Uterus (tissue), 4 donors: ENCODE measurements at places on chromosomes 12 and 14. TPM values are rescaled to one million over a fixed set of nuclear protein-coding genes. Genes with fewer than 3 reads are reported as not detected.

TAS2R8 gene
- total RNA-seq, result 0.49 TPM

SPX gene
- total RNA-seq, result 0.67 TPM

TEX52 gene
- not detected for total RNA-seq

RHOJ gene
- total RNA-seq, result 40.8 TPM

DNA sequence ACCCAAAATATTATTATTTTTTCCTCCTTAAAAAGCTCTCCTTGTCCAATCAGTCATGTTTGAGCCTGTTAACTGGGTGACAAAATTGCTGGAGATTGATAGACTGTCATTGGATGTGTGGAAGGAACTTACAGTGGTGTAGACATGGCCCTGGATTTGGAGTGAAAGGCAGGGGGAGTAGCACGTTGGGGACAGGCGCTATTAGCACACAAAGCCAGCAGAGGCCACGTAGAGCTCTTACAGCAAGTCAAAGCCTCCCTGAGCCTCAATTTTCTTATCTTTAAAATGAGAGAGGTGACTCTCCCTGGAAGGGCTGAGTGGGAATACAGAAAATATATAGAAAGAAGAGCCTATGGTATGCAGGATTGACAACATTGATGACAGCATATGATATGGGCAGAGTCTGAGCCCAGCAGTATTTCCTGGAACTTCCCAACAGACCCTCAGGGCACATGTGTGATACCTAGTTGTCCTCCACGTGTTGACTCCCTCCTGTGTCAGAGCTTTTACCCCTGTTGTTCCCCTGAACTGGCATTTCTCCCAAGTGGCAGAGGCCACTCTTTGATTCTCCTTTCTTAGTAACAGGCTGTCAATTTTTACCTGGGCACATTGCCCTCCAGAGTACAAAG lies 504.9 kb downstream of the VRK1 start:
- DNase-seq, result no peak

DNA sequence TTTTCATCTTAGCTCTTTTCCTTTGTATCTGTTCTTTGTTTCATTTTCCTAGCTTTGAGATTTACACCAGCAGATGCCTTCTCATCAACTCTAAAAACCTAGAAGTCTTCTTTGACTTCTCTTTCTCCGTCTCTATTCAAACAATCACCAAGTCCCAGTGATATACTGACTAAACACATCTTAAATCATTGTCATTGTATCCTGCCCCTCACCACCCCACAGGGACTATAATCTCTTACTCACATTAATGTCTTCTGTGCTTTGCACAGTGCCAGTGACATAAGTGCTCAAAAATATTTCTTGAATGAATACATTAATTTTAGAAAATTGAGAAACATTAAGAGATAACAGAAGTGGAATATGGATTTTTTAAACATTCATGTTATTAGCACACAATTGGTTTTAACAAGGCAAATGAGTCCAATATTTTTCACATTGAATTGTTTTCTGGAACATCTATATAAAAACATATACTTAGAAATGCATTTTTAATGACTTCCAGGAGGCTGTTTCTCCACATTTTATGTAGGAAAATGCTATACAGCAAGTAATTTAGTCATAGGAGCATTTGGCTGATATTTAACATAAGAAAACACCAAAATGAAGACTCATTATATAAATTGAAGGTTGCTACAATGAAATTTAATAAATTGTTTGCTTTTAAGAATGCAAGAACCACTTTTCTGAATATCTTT lies 472.8 kb upstream of the PRICKLE1 start:
- no peak for DNase-seq

DNA sequence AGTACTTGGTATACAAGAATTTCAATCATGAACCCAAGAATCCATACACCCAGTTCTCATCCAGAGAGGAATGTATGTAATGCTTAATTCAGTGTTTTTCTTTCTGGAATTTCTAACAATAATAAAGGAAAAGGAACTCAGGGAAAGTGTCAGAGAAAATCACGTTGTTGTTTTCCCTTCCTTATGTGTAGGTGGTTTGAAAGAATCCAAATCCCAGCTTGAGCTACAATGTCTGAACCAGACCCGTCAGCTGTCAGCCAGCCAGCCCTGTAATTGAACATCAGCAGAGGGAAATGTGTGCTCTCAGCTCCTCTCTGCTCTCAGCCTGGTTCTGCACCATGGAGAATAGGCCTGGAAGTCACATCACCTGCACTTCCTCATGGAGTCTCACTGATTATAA lies 126.5 kb downstream of the TMEM30B start:
- no peak for DNase-seq

GRCh38 chr12:57085999-57086492 lies 2.9 kb upstream of the NAB2 start:
- peak; percentile 90 for DNase-seq

DNA sequence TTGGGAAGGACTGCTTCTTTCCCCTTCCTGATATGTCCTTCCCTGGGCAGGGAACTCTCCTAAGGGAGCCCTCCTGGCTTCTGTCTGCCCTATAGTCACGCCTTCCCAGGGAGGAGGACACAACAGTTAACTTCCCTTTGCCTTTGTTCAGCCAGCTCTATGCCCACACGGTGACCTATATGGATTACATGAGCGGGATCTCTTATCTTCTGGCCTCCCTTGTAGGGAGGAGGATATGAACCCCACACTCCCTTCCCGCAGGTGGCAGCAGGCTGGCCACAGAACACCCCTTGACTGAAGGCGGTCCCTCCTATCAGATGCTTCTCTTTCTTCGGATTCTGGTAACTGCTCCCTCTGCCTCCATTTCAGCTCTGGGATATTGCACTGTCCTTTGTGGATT lies 135.6 kb upstream of the MAX start:
- no peak for DNase-seq

GRCh38 chr12:3204730-3205531 lies 127.8 kb downstream of the TSPAN9 start:
- DNase-seq, result no peak
